ENCODE measurements at places on chromosomes 5 and 9.

DNA sequence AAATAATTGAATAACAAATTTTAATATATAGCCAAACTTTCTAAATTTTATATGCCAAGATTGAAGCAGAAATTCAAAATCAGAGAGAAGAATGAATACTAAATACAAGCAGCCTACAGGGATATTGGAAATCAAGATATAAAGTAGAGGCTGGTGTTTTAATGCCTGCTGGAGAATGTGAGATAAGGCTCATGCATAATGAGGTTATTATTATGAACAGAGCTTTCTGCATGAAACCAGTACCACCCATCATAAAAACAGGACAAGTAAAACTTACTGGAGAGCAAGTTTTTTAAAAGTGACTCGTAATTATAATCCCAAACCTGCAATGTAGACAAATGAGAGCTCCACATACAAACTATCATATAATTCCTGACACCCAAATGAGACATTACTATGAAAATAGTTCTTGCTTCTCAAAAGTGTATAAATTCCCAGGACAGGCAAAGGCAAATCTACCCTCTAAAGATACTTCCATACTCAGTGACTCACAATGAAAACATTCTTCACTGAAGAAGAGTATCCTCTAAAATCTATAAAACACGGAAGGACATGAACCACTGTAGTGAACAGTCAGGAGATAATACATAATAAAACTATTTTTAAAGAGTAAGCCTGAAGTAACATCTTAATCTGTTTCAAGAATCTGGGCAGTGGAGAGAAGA lies 532.0 kb upstream of the GRAMD2B start:
- no peak for DNase-seq

GRCh38 chr5:180806351-180807011 lies 3.9 kb upstream of the MGAT1 start:
- DNase-seq: no peak

GRCh38 chr9:124297915-124298645 lies 40.3 kb downstream of the NEK6 start:
- no peak for DNase-seq

GRCh38 chr9:3458806-3459475 lies 66.9 kb downstream of the RFX3 start:
- DNase-seq: no peak

DNA sequence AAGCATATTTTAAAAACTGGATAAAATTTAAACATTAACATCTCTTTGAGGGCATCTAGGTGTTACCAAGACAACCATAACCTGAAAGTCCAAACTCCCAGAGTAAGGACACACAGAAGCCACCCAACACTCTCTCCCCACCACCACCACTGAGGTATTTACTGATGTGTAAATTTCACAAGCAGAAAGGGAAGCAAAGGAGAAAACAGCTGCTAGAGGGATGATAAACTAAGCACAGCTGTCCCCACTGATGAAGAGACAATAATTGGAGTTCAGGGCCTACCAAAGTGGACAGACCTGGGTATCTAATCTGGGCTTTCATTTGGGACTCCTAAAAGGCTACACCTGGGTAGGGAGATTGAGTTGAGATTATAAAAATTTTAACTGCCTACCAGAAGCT lies 63.6 kb downstream of the FRMD3 start:
- DNase-seq: no peak

DNA sequence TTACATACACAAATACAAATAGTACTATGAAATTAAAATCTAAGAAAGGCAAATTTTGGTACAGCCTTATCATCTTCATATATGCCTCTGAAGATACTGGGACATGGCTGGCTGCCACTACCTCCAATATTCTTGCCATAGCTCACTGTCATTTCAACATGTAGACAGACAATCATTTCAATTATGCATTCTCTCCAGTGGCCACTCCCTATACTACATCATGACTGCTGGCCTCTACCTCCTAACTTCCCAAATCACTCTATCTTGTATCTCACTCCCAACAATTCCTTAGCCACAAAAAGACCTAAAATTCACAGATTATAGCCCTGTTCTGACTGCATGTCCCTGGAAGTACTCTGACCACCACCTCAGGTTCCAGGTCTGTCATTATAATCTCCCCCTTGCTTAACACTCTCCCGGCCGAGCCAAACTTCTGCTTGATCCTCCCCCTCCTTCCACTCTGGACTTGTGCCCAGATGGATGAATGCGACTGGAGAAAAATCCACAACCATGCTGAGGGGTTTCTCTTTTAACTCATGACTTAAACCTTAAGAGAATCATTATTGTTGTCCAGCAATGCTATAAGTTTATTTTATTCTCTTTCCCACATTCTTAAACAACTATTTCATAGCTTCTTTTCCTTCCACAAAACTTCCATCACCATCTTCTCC lies 225.3 kb upstream of the TLE4 start:
- no peak for DNase-seq

GRCh38 chr9:23120630-23121029 lies 674.0 kb downstream of the DMRTA1 start:
- DNase-seq: no peak

GRCh38 chr5:138978080-138978479 lies 102.9 kb upstream of the LRRTM2 start:
- no peak for DNase-seq

DNA sequence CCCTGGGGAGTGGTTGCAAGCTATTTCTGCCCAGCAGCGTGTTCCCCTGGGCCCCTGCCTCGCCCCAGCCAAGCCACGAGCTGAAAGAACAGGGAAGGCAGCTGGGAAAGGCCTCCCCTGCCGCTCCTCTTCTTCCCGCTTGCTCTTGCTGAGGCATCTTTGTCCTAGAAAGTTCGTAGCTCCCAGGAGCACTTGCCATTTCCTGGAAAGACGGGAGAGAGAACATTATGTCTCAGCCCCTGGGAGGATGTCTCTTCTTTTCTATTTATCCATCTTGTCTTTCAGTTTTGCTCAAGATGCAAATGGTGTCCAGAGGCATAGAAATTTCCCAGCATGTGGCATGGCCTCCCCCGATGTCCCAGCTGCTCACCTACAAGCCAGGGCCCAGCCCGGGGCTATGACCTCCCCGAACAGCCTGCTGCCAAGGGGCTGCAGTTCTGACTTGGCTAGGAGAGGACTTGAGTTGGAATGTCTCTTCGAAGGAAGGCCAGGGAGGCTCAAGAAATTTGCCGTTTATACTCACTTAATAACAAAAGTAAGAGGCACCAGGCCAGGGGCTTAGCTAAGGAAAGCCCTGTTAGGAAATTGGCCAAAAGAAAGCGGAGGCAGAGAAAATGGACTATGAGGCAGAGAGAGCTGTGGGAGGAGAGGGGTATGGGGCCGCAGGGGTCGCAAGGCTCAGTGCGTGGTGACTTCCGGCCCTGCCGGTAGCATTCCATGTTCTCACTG lies 87.3 kb downstream of the LIFR start:
- no peak for DNase-seq

DNA sequence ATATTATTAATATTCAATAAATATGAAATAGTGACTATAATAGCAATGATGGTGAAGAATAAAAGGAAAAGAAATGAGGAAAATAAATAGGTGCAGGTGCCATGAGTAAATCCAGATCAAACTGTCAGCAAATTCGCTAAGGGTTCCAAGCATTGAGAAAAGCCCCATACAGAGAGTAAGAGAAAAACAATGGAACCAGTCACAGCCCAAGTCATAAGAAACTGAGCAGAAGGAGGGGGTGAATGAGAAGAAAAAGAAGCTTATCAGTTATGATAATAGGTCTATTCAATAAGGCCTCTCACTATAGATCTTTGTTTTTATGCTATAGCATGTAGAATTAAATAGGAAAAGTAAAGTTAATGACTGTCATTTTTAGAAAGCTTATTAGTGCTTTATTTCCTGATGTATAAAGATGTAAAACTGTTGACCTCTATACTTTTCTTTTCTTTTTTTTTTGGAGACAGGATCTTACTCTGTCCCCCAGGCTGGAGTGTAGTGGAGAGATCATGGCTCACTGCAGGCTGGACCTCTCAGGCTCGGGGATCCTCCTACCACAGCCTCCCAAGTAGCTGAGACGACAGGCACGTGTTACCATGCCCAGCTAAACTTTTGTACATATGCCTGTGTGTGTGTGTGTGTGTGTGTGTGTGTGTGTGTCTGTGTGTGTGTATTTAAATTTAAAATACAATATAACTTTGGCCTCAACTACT lies 72.4 kb downstream of the FYB1 start:
- DNase-seq: no peak

DNA sequence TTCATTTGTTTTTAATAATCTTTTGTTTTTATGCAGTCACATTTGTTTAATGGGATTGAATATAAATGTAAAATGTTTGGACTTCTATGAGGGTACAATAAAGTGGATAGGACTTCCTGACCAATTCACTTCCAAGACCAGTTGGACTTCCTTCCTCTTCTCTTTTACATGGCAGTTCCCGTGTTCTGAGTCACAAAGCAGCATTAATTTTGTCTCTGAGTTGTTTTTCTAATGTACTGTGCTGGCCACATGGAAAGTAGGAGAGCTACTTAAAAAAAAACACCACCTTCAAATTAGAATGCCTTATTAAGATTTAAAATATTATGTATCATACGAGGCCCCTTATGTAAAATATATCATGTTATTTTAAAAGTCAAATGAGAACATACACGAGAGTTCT lies 87.3 kb downstream of the CCDC171 start:
- no peak for DNase-seq

GRCh38 chr9:82923092-82923911 lies 139.6 kb downstream of the RASEF start:
- no peak for DNase-seq

GRCh38 chr5:110517396-110517795 lies 209.1 kb downstream of the TMEM232 start:
- no peak for DNase-seq

DNA sequence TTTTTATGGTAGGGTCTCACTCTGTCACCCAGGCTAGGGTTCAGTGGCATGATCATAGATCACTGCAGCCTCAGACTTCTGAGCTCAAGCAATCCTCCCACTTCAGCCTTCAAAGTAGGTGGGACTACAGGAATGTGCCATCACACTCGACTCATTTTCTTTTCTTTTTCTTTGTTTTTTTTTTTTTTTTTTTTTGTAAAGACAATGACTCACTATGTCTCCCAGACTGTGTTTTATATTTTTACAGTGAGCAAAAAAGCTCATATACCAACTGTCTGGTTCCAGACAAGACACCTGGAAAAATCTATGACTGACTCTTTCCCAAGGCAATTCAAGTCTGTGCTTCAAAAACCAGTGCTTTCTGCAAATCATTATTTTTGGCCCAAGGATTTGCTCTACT lies 10.8 kb upstream of the FOXD1 start:
- DNase-seq: no peak

DNA sequence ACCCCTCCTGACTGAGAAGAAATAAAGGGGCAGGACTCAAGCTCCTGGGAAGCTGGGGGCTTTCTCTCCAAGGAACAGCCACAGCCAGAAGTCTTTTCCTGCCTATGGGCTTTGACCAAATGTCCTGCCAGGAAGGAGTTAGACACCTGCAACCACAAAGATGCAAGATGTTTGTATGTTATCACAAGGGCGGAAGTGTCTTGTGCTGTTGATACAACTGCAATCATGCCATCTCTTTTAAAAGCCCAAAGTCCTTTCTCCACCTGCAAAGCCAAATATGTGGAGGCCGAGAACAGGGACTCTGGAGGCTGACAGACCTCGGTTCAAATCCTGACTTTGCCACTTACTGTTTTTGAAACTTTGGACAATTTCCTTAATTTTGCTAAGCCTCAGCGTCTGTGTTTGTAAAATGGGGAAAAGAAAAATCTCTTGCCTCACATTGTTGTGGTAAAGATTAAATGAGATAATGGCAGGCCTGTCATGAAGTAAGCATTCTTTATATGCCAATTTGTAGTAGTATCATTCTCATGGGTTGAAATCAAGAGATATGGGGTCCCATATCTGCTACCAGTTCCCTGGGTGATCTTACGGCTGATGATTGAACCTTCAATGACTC lies 17.0 kb downstream of the HRH2 start:
- DNase-seq: no peak

DNA sequence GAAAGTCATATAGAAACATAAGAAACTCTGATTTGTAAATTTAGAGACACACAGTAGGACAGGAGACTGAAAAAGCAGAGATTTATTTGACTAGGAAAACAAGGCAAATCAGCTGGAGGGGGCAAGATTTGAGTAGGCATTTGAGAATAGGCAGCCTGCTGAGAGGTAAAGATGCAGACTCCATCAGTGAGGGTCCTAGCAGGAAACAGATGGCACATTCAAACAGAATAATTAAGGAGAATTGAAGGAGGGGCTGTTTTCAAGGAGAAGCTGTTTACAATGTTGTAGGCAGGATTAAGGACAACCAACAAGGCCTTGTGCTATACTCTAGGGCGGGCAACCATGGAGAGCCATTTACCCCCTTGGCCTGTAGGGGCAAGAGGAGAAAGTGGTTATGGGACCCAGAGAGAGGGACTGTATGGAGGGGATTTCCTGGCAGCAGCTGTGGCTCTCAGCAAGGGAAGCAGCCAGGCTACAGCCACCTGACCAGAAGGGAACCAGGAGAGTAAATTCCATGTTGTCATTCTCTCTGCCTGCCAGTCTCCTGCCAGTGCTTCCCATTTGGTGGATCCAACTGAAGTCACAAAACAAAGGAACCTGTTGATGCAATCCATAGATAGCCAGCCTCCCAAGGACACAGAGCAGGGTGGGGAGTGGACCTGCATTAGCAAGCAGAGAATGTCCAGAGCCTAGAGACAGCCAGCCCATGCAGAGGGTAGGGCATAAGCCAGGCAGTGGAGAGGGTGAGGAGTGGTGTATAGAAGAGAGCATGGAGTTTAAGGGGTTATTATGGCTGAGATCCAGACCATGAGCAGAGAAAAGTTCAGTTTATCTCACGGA lies 38.2 kb downstream of the PAPPA start:
- no peak for DNase-seq

Measured in stimulated activated CD4-positive, alpha-beta T cell treated with anti-CD3 and anti-CD28 coated beads, Interleukin-12 subunit alpha, Interleukin-12 subunit beta, amount 100 ng/mL, for 4 hours (primary cell).